Hippocampal formation (tissue), 2 donors: ENCODE measurements at places on chromosomes 5 and 9.

DNA sequence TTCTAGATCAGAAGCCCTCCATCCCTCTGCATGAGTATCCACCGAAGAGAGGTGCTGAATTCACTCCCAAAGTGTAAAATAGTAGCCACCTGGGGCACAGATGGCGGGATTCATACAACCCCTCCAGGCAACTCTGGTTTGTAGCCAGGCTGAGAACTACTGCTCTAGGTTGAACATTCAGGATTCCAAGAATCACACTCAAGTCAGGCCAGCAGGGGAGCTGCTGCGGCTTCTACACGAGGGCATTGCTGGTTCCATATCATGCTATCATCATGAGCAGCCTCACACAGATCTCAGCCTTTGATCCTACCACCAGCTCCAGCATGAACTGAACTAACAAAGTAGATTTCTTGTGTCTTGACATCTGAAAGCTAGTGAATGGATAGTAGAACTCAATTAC, 367.9 kb downstream of the DIRAS2 start:
- no peak for DNase-seq

- DNase-seq: no peak
These were observed 70.7 kb upstream of the BDP1 start for GRCh38 chr5:71384706-71385105.

GRCh38 chr9:116749176-116749575, 62.1 kb downstream of the TRIM32 start:
- DNase-seq: no peak

- DNase-seq: no peak
These were observed 73.9 kb downstream of the FOXD1 start for GRCh38 chr5:73374520-73375190.

GRCh38 chr9:137140151-137141012, 1.4 kb downstream of the GRIN1 start:
- no peak for DNase-seq

DNA sequence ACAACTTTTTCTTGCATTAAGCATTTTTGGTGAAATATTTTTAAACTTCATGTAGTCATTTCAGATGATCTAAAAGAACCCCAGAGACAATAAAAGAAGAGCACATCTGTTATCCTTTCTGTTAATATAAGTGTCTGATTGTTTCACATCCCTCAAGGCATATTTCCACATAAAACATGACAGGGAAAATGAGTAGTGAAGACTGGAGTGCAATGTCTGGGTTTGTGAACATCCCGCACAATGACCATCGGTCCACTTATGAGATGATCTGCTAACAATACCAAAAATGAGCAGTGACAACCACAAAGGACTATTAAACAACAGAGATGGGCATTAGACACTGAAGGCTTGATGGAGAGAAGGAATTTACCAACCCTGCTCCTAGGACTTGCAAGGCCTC, 209.1 kb downstream of the NR2F1-AS1 start:
- DNase-seq: no peak

- no peak for DNase-seq
These were observed 119.1 kb upstream of the NR5A1 start for GRCh38 chr9:124626276-124626675.

DNA sequence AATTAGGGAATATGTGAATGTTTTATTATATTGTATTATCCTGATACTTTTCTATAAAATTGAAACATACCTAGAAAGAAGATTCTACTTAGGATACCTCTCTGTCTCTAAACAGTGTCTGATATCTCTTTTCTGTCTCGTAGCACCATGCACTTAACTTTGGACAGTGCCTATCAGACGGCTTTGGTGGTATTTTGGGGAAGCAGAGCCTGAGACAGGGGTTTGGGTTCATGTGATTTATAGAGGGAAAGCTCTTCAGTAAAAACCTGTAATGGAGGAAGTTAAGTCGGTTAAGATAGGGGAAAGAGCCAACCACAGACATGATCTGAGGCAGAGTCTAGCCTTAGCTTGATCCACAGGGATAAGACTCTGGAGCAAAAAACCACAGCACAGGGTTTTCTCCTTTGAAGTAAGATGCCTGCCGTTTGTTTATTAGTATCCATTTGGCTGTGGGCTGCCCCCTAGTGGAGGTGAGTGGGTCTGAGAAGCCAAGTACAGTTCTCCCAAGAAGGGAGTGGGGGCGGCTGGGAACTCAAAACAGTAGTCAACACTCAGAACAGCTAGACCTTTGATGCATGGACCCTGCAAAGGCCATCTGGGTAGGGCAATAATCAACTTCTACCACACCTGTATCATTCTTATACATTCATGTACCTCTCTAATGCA, 141.2 kb upstream of the ASTN2 start:
- DNase-seq: no peak

GRCh38 chr5:20113031-20113715, 125.2 kb upstream of the CDH18 start:
- no peak for DNase-seq

DNA sequence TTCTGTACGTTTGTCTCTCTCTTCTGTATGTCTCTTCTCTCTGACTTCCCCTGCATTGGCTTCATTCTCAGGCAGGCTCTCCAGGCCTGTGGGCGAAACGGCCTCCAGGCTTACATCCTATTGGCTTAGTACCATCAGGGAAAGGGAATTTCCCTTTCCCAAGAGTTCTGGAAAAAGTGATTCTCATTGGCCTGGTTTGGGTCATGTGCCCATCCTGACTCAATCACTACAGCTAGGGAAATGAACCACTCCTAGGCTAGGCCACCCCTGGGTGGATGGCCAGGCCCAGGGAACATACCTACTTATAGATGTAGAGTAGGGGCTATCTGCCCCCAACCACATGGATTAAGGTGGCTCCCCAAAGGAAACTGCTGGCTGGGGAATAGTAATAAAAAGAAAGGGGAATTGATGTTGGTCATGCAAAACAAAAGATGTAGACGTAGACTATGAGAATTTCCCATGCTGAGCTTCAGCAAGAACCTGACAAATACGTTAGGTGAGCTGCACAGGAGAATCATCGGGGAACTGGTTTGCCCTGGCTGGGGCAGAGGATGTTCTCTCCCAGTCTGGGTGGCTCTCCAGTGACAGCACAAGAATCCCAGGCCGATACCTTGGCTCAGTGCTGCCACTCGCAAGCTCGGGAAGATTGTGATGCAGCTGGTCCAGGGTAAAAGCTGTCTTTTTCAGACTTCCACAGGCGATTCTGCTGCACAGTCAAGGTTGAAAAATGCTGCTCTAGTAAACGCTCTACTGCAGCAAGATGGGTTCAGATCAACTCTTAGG, 3.7 kb upstream of the EGR1 start:
- DNase-seq: no peak

DNA sequence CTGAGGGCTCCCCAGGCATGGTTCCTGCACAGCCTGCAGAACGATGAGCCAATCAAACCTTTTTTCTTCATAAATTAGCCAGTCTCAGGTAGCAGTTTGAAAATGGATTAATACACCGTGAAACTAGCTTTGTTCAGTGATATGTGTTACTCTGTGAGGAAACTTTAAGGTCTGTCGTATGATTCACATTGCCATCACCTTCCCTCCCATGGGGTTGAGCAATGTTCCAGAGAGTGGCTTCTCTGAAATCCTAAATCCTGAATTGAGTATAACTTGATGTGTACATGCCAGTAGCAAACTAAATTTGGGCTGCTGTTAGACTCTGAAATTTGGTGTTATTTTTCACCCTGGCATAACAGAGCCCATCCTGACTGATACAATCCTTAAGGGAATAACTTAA, 866.4 kb upstream of the C9orf72 start:
- no peak for DNase-seq

DNA sequence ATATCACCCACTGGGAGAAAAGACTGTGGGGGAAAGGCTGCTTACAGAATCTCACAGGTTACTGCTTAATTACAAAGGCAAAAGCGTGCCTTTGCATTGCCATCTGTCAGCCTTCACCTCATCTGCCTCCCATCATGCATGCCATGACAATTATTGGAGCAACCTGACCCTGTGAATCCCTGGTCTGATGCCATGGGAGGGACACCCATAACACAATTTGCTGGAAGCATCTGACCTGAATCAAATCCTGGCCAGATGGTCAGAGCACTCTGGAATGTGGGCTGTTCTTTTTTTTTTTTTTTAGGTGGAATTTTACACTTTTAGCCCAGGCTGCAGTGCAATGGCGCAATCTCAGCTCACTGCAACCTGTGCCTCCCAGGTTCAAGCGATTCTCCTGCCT, 11.6 kb upstream of the RETREG1 start:
- DNase-seq: no peak

GRCh38 chr9:17272536-17272935, 137.7 kb downstream of the CNTLN start:
- no peak for DNase-seq

- DNase-seq: no peak
These were observed 37.9 kb downstream of the MED27 start for GRCh38 chr9:132041798-132042197.

GRCh38 chr9:75505654-75506053, 384.8 kb upstream of the PCSK5 start:
- no peak for DNase-seq

DNA sequence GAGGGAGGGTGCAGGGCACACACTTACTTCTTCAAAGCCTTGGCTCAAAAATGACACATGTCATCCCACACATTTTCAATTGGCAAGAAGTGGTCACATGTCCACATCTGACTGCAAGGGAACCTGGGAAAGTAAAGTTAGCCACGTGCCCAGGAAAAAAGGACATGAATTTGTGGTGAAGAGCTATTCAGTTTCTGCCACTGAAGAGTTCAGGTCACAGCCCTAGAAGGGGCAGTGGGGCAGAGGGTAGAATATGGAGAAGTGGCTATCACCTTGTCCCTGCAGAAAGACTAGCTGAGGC, 1.9 kb upstream of the RGS14 start:
- no peak for DNase-seq

GRCh38 chr5:56179442-56179841, 53.7 kb downstream of the ANKRD55 start:
- no peak for DNase-seq

DNA sequence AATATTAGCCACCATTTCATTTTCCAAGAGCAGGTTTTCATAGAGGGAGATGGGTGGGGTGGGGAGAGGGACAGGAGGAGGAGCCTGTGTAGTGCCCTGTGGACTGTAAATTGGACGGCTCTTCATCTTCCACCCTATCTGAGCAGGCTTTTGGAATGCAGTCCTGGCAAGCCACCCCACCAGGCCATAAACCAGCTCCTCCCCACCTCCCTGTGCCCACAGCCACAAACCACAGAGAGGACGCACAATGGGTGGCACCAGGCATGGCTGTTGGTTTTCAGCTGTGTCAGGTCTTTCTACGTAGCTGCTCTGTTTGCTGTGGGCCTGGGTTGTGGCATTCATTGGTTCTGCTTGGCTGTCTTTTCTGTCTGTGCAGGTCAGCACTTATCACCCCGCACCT, 58.0 kb downstream of the PLAC8L1 start:
- DNase-seq: no peak

- DNase-seq: no peak
These were observed 82.6 kb downstream of the OSTF1 start for GRCh38 chr9:75170898-75171360.

DNA sequence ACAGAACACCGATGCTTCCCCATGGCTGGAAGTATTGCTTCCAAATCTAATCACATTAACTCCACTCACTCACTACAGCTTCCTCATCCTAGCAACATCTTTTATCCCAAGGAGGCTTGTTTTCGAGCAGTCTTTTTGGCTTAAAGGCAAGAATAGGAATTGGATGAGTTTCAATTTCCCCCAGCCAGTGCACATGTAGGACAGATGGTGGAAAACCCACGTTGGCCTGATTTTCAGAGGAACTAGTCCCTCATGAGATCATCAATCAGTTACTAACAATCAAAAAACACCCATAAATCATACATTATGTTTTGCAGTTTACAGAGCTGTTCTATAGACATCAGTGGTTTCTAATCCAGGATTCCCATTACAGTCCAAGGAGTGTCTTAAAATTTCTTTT, 48.5 kb upstream of the AGXT2 start:
- DNase-seq: no peak

DNA sequence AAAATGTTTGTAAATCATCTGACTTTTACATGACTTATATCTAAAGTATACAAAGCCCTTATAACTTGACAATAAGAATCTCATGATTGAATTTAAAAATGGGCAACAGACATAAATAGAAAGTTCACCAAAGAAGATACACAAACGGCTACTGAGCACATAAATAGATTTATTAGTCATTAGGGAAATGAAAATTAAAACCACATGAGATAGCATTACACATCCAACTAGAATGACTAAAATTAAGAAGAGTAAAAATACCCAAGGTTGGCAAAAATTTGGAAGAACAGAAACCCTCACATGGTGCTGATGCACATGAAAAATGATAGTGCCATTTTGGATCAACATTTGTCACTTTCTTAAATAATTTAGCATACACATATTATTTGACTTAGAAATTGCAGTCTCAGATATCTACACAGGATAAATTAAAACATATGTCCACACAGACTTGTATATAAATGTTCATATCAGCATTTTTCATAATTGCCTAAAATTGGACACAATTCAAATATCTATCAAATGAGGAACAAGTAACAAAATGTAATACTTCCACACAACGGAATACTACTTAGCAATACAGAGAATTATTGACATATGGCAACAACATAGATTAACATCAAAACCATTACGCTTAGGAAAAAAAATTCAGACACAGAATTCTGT, 359.1 kb upstream of the DAB2 start:
- DNase-seq: no peak

DNA sequence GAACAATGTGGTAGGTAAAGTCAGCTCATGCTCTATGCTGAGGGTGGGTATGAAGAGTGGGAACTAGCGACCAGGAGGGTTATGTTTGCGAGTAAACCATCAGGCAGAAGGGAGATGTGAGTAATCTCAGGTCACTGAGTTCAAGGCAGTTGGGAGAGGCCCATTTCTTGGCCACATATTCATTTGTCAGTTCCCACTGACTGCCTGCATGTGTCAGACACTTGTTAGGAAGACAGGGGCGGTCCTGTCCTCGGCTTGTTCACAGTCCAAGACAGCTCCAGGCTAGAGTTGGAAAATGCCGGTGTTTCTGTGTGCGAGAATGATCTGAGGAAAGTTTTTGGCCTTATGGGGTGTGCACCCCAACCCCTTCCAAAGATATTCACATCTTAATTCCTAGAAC, 48.6 kb upstream of the GDNF start:
- DNase-seq: no peak

DNA sequence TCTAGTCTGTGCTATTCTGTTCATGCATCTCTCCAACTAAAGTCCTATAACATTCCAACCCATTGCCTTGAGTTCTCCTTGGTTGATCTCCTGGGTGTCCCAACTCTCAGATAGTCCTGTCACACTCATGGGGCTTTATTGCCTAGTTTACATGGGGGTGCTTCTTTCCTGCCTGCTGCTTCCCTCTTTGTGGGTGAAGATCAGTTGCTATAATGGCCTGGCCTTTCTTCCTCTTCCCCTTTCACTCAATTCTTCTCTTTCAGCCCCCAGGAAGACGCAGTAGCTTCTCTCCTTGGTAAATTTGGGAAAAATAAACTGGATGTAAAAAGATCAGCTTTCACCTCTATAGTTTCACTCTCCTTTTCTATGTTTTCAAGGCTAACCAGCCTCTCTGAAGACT, 66.5 kb downstream of the PTCD2 start:
- no peak for DNase-seq

GRCh38 chr5:11234501-11234911, 473.5 kb upstream of the DAP start:
- no peak for DNase-seq

- DNase-seq: no peak
These were observed 51.2 kb upstream of the TNFAIP8 start for GRCh38 chr5:119304439-119305211.

GRCh38 chr9:4301971-4302427, 2.1 kb upstream of the GLIS3 start:
- DNase-seq: no peak

GRCh38 chr5:150296496-150296895, 6.2 kb downstream of the ARSI start:
- DNase-seq: no peak
